ENCODE measurements at places on chromosomes 6 and 20.

DNA sequence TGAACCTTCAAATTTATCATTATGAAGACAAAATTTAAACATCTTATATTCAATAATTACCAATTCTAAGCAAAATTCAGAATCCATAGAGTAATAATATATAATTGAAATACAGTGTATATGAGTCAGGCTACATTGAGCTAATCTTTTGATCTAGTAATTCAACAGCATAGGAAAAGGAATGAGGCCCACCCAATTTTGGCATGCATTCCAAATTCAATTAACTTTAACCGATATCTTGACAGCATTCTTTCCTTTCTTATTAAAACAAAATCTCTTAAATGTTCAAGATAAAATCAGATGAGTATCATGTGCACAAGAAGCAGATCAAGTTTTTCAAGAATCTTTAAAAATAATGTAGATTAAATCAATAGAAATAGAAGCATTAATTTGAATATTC lies 132.9 kb upstream of the QKI start:
- no peak for DNase-seq

DNA sequence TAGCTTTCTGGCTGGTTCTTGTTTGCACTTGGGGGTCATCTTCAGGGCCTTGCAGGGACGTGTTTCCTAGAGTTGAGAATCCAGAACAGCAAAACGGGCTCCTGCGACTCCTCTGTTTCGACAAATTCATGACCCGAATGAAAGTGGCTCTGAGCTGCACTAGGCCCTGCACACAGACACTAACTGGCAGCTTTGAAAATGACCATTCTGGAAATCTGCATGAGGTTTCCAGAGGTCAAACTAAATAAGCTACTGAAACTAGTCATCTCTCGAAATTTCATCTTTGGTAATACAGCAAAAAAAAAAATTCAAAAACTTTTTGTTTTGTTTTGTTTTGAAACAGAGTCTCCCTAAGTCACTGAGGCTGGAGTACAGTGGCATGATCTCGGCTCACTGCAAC lies 15.5 kb upstream of the BMP7 start:
- no peak for DNase-seq

DNA sequence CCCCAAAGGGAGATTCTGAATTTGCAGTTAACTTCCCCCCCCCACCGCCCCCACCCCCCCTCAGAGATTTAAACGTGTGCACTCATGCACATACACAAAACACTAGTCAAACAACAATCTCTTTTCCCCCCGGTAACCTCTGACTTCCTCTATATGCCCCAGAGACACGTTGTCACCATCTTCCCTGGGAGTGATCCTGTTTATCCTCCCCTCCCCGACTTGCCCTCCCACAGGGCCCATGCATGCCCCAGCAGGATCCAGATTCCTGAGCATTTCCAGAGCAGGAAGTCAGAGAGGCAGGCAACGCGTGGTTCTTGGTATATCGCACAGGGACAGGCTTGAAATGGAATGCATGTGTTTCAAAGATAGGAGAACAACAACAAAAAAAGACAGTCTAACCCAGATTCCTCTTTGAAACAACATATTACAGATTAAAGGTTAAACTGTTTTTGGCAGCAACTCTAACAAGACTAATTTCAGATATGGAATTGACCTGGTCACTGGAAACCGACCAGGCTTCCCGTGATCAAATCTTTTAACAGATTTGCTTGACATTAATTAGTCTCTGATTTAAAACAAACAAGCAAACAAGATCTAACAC lies 1.3 kb downstream of the BLCAP start:
- no peak for DNase-seq

GRCh38 chr20:37662308-37662707 lies 31.5 kb upstream of the CTNNBL1 start:
- no peak for DNase-seq

DNA sequence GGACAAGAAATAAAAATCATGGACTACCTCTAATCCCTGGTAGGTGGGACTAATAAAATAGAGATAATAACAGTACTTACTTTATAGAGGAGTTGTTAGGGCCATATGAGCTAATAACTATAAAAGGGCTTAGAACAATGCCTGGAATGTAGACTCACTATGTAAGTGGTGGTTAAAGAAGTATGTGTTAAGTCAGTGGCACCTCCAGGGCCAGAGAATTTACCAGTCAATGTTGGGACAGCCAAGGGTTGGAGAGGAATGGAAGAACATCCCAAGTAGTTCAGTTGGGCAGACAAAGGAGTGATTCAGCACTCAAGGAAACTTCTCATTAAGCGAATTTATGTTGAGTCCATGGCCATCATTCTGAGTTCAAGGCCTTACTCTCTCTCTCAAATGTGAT lies 116.8 kb downstream of the OTOR start:
- no peak for DNase-seq

DNA sequence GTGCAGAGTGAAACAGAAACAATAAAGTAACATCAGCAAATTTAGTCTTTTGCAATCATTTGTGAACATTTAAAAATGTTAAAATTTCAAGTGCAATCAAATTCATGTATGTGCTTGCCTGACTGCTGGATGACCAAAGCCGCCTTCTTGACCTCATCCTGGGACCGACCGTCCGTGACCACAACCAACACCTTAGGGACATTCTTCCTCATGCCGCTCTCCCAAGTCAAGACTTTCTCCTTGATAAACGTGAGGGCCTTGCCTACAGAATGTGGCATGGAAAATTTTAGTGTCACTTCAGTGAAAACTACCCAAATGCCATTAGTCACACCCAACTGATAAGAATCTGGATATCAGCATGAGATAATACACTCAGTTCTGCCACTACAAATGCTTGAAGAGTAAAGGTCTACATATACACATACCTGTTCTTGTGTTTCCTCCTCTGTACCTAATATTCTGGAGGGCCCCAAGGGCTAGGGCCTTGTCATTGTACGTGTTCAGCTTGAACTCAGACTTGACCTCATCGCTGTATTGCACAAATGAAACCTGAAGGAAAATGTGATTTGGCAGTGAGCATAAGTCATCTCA lies 86.8 kb downstream of the COL12A1 start:
- DNase-seq: no peak

Data from cerebellar cortex (tissue), 1 donor.